Stimulated activated CD4-positive, alpha-beta T cell treated with anti-CD3 and anti-CD28 coated beads, TNF-alpha, amount 100 ng/mL, for 1 hour (primary cell): ENCODE measurements at places on chromosomes 3 and 15.

- DNase-seq = no peak
Observed at GRCh38 chr15:43218908-43219706, 1.7 kb downstream of the EPB42 start.

DNA sequence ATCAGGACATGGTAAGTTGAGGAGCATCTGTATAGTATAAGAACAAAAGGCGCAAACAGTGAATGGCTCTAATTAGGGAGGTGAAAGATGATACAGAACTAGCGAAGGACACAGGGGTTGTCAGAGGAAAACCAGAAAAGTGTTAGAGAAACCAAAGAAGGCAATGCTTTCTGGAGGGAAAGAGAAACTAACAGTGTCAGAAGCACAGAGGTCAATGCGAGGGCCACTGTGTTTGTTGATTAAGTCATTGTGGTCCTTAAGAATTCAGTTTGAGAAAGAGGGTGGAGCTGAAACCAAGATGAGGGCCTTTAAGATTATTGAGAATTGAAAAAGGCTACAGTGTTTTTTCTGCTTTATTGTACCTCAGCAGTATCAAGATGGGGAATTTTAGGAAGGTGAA lies 28.8 kb downstream of the ATG7 start:
- no peak for DNase-seq

GRCh38 chr3:106302451-106303221 lies 433.8 kb upstream of the CBLB start:
- DNase-seq = no peak

DNA sequence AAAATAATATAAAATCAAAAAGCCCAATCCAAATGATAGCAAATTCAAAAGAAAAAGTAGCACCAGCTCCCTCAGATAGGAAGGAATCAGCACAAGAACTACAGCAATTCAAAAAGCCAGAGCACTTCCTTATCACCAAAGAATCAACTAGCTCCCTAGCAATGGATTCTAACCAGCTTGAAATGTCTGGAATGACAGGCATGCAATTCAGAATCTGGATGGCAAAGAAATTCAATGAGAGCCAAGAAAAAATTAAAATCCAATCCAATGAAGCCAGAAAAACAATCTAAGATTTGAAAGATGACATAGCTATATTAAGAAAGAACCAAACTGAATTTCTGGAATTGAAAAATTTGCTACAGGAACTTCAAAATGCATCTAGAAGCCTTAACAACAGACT lies 1334.4 kb upstream of the ALCAM start:
- DNase-seq = no peak

GRCh38 chr3:73540969-73541740 lies 83.6 kb downstream of the PDZRN3 start:
- no peak for DNase-seq

GRCh38 chr3:165815682-165816081 lies 21.5 kb downstream of the BCHE start:
- DNase-seq = no peak

DNA sequence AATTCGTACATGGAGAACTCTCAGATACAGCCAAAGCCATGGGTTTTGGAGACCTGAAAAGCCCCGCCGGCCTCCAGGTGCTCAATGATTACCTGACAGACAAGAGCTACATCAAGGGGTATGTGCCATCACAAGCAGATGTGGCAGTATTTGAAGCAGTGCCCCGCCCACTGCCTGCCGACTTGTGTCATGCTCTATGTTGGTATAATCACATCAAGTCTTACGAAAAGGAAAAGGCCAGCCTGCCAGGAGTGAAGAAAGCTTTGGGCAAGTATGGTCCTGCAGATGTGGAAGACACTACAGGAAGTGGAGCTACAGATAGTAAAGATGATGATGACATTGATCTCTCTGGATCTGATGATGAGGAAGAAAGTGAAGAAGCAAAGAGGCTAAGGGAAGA lies 23.5 kb downstream of the MYO5A start:
- no peak for DNase-seq

DNA sequence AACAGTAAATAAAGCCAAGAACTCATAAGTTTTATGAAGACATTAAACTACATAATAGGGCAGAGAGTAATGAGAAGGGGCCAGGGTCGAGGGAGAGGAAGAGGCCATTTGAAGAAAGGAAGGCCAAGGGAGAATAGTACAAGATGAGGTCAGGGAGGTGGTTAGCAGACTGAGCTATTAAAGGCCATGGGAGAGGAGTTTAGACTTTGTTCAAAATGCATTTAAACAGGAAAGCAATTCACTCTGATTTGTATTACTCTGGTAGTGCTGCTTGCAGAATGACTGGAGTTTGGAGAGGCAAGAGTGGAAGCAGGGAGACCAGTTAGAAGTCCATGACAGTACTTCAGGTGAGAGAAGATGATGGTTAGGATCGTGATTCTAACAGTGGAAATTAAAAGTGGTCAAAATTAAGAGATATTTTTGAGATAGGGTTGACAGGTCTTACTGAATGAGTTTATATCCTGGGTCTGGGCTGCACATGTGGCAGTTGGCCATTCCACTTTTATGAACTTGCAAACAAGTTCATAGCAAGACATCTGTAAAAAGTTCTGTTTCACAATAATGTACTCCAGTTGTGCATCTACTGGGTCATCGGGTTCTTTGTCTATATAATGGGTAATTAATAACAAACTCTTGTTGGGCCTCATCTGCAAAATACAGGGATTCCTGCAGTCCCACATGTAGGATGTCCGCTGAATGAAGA lies 16.3 kb downstream of the PPP2R3A start:
- DNase-seq = no peak

- no peak for DNase-seq
Observed at GRCh38 chr3:31230425-31231223, 302.1 kb upstream of the STT3B start.
